ENCODE measurements at places on chromosomes 16 and 17.
A peak's percentile ranks its signal among the peaks of the same experiment; 100 is the strongest.

DNA sequence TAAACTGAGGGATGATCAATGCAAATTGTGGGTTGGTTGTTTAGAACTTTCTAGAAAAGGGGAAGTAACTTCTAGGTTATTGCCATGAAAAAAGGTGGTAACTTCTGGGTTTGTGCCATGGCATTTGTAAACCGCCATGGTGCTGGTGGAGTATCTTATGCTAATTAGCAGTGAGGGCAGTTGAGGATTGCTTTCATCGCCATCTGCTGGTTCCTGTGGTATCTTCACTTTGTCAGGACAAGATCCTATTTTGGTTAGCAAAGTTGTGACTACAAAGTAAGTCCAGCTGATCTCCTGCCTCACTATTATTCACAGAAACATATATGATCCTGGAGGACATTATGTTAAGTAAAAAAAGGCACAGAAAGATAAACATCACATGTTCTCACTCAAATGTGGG, 1332.3 kb downstream of the CDH11 start:
- peak; percentile 19 for DNase-seq

GRCh38 chr17:17496189-17497064, at the start of gene RASD1:
TSS of gene RASD1 (minus strand) at chr17:17496395. CDS start at chr17:17496181, 214 bp downstream.
- peak; percentile 55 for DNase-seq

DNA sequence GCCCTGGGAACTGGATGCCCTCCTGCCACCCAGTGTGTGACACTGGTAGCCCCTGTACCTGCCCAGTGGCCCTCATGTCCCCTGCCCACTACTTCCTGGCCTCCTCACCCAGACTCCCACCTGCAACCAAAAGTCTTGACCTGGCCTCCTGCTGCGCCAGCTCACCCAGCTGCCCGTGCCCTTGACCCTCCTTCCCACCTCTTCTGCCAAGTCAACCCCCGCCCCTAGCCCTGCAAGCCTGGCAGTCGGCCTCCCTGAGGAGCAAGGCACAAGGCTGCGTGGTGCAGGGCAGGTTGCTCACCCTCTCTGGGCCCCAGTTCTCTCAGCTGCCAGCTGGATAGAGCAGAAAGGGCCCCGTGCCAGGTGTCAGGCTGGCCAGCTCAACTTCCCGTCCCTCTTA, 12.3 kb upstream of the FAM83G start:
- DNase-seq = no peak

DNA sequence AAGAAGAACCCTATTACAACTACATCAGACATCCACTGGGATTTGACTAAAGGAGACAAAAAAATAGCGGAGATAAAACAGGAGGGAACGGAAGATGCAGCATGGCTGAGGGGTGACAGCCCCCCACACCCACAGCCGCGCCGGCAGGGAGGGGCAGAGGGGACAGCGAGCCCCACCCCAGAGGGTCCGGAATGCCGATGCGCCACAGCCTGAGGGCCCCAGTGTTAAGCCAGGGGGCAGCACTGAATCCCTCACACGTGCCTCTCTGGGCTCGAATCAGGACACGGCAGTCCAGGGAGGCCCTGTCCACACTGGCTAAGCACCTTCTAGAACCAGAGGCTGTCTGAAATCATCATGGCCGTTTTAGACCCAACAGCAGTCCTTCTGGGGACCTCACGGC, 18.8 kb downstream of the MAP1LC3B start:
- DNase-seq = no peak

DNA sequence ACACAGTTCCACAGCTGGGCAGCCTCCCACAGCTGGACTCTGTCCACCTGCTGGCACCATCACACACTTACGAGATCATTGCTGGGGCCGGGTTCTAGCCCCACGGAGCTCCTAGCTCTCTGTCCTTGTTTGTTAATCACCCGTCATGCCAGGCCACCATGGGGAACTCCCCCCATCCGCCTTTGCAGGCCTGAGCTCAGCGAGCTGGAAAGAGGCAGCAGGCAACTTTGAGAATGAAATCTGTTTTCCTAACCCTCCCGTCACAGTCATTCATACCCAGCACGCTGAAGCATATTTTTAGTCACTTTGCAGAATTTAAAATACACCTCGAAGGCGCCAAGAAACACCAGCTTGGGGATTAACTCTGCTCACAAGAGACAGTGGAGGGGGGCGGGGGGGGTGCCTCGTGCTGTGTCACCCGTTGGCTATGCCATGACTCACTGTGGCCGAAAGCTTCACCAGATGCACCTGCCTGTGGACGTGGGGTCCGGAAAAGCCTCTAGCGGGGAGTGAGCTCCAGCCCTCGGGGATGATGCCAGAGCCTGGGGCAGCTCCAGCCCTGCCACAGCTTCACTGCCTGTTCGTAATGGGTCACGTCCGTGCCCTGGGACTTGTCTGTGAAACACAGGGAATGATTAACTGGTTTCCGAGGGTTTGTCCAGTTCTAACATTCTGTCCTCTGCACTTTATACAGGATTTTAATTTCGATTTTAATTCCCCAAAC, 1.4 kb upstream of the SPNS2 start:
- DNase-seq = peak; percentile 75

DNA sequence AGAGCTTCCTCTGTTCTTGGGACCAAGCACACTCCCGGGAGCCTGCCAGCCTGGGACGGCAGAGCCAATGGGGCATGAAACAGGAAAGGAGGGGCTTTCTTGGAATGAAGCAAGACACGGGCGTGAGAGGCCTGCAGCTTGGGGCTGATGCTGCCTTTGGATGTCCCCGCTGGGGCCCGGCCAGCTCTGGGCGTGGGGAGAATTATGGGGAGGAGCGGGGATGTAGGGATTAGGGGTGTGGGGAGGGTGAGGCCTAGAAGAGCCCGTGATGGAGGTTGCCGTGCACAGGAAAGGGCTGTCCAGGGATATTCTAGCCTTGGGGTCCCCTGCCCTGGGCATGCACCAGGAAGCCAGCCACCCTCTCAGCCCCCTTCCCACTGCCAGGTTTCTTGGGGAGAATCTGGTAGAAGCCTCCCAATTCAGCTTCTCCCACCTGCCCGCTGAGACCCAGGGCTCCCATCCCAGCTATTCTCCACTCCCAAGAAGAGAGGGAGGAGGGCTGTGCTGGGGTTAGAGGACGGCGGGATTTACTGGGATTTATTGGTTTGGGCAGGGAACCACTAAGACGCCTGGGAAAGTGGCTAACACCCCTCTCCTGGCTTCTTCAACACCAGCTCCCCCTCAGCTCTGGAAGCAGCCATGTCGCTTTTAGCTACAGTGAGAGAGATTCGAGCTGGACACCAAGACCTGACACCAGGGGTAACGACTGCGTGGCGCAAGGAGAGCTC, 20.0 kb upstream of the NXPH3 start:
- no peak for DNase-seq

DNA sequence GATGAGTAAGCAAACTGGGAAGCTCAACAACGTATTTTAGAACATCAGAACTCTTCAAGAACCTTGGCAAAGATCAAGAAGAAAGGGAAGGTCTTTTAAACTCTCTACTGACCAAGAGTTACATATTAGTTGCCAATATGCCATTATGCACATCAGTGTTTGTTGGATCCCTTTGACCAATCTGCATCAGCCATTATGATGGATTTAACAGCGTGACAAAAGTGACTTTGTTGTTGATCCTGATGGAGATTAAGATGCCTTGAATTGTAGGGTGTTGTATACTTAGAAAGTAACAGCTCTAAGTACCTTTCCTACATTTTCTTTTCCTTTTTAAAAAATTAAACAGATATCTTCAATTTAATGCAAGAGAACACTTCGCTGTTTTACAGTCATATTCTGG, 108.5 kb downstream of the CA4 start:
- no peak for DNase-seq

DNA sequence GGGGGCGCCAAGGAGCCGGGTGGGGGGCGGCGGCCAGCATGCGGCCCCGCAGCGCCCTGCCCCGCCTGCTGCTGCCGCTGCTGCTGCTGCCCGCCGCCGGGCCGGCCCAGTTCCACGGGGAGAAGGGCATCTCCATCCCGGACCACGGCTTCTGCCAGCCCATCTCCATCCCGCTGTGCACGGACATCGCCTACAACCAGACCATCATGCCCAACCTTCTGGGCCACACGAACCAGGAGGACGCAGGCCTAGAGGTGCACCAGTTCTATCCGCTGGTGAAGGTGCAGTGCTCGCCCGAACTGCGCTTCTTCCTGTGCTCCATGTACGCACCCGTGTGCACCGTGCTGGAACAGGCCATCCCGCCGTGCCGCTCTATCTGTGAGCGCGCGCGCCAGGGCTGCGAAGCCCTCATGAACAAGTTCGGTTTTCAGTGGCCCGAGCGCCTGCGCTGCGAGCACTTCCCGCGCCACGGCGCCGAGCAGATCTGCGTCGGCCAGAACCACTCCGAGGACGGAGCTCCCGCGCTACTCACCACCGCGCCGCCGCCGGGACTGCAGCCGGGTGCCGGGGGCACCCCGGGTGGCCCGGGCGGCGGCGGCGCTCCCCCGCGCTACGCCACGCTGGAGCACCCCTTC, 484 bp downstream of the FZD2 start:
- DNase-seq = no peak

DNA sequence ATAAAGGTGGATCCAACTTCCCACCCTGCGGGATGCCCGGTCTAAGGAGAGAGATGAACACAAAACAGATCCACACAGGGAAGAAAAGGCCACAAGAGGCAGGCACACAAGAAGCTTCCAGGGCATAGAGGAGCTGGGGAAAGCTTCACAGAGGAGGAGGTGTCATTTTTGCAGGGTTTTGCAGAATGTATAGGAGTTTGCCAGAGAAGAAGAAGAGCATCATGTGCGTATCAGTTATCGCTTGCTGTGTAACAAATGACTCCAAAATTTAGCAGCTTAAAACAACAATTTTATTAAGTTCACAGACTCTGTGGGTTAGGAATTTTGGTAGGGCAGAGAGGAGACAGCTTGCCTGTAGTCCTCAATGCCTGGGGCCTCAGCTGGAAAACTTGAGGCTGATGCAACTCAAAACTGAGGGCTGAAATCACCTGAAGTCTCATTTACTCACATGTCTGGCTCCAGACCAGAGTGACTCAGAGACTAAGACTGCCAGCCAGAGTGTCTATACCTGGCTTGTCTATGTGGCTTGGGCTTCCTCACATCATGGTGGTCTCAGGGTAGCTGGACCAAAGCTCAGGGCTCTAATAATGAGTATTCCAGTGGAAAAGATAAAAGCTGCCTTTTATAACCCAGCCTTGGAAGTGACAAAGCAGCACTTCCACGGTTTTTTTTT, 33.9 kb upstream of the ZNF423 start:
- peak; percentile 5 for DNase-seq

GRCh38 chr17:37300683-37301082, 75.1 kb upstream of the C17orf78 start:
- DNase-seq = no peak

DNA sequence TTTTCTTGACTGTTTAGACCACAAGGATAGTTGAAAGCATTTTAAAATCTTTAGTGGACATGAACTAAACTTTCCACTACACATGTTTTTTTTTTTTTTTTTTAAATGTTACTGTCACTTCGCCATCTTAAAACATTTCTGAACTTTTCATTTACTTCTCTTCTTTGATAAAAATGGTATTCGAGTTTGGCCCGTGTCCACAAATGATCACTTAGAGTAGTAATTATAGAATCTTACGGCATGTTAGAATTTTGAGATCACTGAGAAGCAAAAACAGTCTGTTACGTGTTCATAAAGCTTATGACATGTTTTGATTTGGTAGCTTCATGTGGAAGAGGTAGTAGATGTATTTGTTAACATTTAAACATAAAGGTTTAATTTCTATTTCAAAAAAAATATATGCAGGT, 1.1 kb downstream of the NSRP1 start:
- DNase-seq = no peak

DNA sequence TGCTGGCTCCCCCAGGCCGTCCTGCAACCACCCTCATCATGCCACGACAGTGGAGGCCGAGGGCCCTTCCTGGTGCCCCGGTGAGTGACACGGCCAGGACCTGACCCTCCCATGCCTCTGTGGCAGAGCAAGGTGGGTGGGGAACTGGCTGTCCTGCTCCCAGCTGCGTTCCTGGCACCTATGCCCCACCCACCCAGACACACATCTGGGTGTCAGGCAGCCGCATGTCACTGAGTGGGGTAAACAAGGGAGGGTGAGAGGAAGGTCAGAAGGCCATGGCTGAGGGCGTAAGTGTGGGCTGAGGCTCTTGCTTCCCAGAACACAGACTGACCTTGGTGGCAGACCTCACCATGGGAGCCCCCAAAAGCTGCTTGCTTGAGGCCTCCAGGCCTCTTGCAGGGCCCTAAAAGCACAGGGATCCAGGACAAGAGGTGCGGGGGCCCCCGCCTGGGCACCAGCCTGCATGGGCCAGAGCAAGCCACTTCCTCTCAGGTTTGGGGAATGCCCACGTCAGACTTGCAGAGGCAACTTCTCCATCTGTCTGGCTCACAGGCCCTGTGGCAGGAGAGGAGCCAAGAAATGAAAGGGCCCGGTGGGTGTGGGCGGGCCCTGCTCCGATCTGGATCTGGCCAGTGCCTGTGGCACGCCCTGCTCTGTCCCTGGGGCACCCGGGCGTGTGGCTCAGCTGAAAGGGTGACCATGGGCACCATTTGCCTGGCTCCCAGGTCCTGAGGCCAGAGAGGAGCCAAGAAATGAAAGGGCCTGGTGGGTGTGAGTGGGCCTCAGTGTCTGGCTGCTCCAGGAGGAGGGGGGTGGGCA, 3.9 kb upstream of the CCDC57 start:
- DNase-seq = peak; percentile 92

DNA sequence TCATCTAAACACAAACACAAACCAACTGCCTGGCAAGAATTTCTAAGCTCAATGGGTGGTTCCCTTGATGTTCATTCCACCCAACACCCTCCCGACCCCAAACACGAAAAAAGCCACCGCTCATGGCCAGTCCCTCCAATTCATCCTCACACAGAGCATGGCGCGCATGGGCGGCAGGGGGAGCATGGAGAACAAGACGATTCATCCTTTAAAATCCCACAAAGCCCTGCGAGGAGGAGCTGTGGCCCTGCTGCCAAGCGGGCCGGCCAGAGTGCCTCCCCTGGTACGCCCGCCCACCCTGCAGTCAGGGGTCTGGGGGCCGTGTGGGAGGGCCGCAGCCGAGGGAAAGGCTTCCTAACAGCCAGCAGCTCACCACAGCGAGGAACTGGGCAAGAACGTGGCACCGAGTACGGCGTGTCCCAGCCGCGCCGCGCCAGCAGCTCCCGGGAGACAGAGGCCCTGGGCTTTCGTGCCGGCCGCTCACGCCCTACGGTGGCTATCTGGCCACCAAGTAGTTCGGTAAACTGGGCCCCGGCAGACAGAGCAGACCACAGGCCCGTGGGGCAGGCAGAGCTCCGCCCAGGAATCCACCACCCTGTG, 60.9 kb downstream of the KLHDC4 start:
- DNase-seq = no peak

- DNase-seq = peak; percentile 64
Observed at GRCh38 chr16:57377080-57377841, 5.0 kb downstream of the CX3CL1 start.

GRCh38 chr17:60398227-60398959, 6.5 kb upstream of the USP32 start:
- no peak for DNase-seq

- peak; percentile 64 for DNase-seq
Observed at GRCh38 chr16:12819126-12820117, 15.7 kb upstream of the CPPED1 start.

DNA sequence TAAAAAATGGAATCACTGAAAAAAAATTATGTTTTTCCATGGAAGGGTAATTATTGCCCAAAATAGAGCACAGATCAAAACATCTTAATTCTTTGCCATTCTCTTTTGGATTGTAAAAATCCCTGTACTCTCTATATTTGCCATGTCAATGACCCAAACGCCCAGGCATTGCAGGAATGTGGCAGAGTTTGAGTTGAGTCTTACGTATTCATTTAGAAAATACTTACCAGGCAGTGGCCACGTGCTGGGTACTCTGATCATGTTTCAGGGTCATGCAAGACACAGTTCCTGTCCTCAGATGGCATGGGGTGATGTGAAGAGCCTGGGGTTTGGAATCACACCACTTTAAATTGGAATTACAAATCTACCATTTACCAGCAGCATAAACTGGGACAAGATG, 267.7 kb downstream of the ABCC12 start:
- DNase-seq = peak; percentile 68

All from HT1080 (cell line).